Liver (tissue), 10 donors: ENCODE measurements at places on chromosomes 1 and 21. TPM values are rescaled to one million over a fixed set of nuclear protein-coding genes. Genes with fewer than 3 reads are reported as not detected.

- no peak for DNase-seq
These were observed 149.5 kb upstream of the B3GALT2 start for GRCh38 chr1:193335806-193336428.

Gene TAF5L
- 12.0 TPM for total RNA-seq

Gene AADACL4
- not detected for total RNA-seq

Gene LDLRAD1
- total RNA-seq, result not detected

DNA sequence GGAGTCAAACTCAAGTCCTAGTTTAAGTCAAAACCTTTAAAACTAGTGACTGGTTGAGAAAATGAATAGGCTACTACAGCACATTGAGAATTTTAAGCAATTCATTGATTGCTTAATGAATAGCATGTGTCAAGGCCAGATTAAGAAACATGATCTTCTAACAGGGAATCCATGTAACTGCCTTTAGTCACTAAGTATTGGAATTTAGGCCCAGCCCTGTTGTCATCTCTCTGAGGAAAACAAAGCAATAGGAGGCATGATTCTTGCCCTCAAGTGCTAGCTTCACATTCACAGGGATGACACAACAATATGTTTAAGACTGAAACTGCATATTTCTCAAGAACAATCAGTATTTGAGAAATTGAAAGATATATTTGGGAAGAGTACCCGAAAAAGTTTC, 70.0 kb upstream of the PTGS2 start:
- DNase-seq, result no peak

DNA sequence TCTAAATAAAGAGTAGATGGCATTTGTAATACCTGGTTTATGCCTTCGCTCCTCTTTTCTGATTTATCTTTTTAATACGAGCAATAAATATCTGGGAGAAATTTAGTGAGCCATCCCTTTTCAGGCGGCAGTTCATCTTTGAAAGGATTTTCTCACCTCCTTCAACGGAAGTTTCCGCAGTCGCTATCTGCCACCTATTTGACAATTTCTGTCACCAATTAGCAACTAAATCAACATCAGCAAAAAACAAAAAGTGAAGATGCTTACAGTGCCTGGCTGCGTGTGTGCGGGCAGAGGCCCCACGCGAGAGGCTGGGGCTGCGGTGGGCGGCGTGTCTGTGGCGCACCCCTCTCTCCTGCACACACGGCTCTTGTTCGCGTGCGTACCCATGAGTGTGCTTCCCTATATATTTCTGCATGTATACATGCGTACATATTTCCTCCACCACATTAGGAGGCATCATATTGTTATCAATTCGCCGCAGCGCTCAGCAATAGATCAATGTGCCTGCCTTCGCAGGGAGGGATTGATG, 117.3 kb upstream of the BARHL2 start:
- DNase-seq, result no peak
